Activated naive CD8-positive, alpha-beta T cell treated with anti-CD3 and anti-CD28 coated beads, Interleukin-2, amount 10 ng/mL, durations not matched to agents 7 days and 5 days (primary cell): ENCODE measurements at places on chromosomes 13 and 19. TPM values are rescaled to one million over a fixed set of nuclear protein-coding genes. Genes with fewer than 3 reads are reported as not detected.

- no peak for DNase-seq
Observed at GRCh38 chr13:38498271-38498670, 148.6 kb downstream of the UFM1 start.

FGF9 gene
- total RNA-seq, result 1.9 TPM

- no peak for DNase-seq
Observed at GRCh38 chr13:49421391-49421790, 22.5 kb downstream of the CAB39L start.

DNA sequence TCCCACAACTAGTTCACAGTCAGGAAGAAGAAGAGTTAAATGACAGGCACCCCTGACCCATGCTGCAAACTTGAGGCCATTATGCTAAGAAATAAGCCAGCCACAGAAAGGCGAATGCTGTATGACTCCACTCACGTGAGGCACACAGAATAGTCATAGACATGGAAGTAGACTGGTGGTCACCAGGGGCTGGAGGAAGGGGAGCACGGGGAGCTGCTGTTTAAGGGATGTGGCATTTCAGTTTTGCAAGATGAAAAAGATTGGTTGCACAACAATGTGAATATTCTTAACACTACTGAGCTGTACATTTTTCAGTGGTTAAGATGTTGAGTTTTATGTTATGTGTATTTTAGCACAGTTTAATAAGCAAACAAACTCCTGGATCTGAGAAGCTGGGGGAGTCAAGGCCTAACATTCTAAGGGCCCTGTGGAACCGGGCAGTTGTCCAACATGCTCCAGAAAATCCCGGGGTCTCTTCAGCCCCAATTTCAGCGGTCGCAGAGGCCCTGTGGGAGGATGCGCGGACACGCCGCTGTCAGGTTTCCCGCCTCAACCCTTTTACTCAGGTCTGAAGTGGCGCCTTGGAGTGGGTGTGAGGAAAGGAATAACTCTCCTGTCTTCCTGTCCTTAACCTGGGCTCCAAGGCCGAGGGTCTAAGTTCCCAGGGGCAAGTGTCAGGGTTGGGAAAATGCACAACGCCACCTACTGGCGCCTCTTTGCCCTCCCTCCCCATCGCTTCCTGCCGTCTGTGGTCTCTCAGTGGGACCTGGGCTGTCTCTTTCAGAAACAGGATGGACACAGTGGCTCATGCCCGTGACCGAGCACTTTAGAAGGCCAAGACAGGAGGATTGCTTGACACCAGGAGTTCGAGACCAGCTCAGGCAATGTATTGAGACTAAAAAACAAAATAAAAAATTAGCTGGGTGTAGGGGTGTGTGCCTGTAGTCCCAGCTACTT, 4.4 kb upstream of the TMEM272 start:
- peak; percentile 55 for DNase-seq

DNA sequence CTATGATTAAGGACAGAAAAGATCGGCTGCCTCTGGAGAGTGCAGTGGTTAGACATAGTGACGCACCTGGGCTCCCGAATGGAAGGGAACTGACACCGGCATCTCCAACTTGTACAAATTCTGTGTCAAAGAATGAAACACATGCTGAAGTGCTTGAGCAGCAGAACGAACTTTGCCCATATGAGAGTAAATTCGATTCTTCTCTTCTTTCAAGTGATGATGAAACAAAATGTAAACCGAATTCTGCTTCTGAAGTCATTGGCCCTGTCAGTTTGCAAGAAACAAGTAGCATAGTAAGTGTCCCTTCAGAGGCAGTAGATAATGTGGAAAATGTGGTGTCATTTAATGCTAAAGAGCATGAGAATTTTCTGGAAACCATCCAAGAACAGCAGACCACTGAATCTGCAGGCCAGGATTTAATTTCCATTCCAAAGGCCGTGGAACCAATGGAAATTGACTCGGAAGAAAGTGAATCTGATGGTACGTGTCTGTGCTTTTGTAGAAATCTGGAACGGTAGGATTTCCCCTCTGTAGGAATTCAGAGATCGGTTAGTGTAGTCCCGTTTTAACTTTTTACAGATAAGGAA, 16.9 kb downstream of the ERCC5 start:
- no peak for DNase-seq

DNA sequence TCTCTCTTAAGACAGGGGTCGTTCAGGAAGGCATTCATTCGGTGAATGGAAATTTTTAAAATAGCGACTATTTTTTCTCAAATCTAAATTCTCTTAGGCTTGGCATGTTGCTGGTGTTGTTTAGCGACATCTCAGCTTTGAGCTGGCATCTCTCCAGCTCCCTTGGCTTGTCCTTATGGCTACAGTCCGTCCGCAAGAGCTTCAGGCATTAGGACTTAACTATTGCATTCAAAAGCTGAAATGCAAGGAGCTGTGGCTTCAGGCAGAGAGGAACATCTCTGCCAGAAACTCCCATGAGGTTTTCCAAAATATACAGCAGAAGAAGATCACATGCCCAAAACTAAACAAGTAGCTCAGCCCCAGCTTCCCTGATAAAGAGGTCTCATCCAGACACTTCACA, 578.5 kb downstream of the EFNB2 start:
- no peak for DNase-seq

DNA sequence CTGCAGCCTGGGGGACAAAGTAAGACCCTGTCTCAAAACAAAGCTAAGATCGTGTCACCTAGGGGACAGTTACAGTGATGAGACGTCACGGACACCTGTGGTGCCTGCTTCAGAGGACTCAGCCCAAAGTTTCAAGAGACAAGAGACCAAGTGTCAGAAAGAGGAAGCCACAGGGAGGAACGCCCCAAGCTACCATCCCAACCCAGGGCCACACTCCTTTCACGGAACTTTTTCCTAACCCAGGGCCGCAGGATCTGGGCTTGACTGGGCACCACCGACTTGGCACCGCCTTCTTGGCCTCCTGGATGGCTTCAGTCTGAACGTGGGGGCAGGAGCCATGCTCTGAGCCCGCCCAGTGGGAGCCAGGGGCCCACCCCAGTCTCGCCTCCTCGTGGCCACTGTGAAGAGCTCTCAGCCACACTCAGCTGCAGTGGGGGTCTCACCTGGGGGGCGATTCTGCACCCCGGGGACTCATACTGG, 8.5 kb downstream of the MOB3A start:
- DNase-seq, result peak; percentile 65

DNA sequence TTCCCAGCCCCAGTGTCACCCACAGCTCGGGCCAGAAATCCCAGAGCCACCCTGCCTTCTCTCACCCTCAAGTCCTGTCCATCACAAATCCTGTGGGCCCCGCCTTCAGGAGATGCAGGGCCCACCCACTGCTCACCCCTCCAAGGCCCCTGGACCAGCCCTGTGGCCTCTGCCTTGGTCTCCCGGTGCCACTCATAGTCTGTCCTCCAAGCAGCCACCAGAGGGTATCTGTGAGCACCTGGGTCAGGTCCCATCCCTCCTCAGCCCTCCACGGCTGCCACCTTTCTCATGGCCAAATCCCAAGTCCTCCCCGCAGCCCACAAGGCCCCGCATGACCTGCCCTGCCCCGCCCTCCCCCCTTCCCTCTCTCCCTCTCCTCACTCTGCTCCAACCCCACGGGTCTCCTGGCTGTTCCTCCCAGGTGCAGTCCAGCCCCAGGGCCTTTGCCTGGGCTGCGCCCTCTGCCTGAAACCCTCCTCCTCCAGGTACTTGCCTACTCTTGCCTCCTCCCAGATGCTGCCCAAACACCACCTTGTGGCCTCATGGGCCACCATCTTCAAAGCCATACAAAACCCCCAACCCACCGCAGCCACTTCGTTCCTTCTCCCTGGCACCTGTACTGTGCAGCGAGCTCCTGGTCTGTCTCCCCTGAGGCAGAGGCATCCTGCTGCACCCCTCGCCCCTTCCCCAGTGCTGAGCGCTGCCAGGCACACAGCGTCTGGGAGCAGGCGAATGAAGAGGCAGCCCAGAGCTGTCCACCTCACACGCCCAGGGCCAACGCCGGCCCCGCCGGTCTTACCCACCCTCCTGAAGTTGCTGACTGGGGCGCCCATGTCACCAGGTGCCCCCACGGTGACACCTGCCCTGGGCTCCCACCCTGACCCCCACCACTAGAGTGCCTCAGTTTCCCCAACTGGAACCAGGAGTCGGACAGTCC, 13.2 kb upstream of the UQCR11 start:
- no peak for DNase-seq

- no peak for DNase-seq
Observed at GRCh38 chr19:30547246-30547645, 175.1 kb downstream of the ZNF536 start.

DNA sequence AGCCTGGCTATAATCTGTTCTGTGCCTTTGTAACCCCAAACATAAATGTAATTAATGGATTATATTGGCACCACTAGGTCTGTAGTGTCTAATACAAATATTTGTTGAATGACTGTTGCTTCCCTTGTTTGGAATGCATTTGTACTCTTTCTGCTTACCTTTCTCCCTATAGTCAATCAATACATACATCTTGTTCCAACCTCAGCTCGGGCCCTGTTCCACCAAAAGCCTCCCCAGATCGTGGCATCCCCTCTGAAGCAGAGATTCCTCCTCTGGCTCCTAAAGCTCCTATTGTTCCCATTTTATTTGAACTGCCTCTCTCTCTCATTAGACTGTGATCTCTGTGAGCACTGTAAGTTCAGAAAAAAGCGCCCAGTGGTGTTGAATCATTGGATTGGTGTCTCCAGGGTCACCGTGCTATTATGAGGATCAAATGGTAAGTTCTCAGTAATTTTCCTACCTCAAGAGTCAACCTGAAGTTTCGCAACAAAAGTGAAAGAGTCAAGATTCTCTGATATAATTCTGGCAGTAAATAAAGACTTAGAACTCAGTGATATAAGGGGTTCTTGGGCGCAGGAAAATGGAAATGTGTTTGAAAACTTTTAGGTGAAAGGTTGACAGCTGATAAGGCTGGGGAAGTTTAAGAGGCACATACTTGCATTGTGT, 151.5 kb downstream of the KLF5 start:
- no peak for DNase-seq

GRCh38 chr13:35552172-35552844, 75.8 kb upstream of the MAB21L1 start:
- no peak for DNase-seq

INSL3 gene
- 1.6 TPM for total RNA-seq

DNA sequence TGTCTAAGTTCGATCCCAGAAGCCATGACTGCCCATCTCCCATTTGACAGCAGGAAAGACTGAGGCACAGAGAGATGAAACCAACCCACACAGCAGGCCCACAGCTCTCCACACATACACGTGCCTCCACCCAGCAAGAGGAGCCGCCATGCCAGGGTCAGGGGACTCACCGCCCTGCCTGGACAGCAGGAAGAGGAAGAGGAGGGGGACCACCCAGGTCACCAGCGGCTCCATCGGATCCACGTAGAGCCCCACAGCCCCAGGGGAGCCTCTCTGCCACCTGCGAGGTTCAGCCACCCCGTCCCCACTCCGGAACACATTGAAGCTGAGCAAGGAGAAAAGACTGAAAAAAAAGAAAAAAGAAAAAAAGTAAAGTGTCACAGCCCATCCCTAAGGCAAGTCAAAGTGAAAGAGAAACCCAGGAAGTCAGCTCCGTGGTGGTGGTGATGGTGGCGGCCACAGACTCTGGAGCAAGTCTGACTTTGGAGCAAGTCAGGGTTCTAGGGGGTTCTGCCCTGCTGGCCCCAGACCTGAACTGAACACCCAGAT, at the start of gene IL12RB1:
Gene IL12RB1 (minus strand): TSS at position 345 of the 549 bp plus-strand sequence. CDS start 111 bp downstream, at position 234.
- DNase-seq, result peak; percentile 74
